Stimulated activated CD4-positive, alpha-beta T cell treated with anti-CD3 and anti-CD28 coated beads, Interleukin-12 subunit alpha, Interleukin-12 subunit beta, amount 100 ng/mL, for 48 hours (primary cell): ENCODE measurements at places on chromosomes 4 and X.

GRCh38 chr4:8201321-8201781 lies 2.3 kb downstream of the SH3TC1 start:
- DNase-seq: no peak

GRCh38 chrX:152942077-152942442 lies 44.2 kb downstream of the ZNF185 start:
- no peak for DNase-seq

DNA sequence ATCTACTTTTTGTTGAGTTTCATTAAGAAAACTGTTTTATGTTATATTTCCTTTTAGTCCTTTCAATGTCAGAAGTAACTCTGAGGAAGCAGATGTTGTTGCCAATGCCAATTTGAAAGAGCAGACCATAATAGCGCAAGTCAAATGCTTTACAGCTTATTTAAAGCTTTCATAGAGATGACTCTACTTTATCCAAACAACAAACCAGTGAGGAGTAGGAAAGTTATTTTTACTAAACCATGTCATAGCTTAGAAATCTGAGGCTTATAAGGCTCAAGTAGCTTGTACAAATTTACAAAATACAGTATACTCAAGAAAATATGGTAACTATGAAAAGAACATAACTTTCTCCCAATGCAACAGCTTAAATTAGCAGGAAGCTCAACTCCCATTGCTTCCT lies 40.1 kb upstream of the SPOCK3 start:
- DNase-seq: no peak

- DNase-seq: no peak
These were observed 14.3 kb upstream of the FAM241A start for GRCh38 chr4:112130906-112131305.

GRCh38 chr4:30642567-30642966 lies 77.6 kb upstream of the PCDH7 start:
- DNase-seq: no peak

DNA sequence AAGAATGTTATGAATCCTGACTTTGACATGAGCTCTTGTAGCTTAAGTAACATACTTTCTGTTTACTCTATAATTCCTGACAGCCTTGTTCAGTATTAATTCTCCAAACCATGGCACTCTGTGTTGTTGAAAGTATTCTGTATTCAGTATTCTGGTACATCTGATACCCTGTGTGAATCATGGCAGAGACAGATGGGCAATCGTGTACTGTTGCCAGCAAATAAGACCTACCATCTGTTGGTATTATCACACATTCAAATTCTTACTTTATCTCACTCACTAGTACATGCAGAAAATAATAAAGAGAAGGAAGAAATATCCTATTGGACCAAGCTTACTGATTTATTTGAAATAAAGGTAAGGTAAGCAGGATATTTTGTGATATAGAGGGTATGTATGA lies 7.9 kb downstream of the MBTPS2 start:
- no peak for DNase-seq

- DNase-seq: no peak
These were observed 153.2 kb upstream of the FRG1 start for GRCh38 chr4:189787216-189788031.

DNA sequence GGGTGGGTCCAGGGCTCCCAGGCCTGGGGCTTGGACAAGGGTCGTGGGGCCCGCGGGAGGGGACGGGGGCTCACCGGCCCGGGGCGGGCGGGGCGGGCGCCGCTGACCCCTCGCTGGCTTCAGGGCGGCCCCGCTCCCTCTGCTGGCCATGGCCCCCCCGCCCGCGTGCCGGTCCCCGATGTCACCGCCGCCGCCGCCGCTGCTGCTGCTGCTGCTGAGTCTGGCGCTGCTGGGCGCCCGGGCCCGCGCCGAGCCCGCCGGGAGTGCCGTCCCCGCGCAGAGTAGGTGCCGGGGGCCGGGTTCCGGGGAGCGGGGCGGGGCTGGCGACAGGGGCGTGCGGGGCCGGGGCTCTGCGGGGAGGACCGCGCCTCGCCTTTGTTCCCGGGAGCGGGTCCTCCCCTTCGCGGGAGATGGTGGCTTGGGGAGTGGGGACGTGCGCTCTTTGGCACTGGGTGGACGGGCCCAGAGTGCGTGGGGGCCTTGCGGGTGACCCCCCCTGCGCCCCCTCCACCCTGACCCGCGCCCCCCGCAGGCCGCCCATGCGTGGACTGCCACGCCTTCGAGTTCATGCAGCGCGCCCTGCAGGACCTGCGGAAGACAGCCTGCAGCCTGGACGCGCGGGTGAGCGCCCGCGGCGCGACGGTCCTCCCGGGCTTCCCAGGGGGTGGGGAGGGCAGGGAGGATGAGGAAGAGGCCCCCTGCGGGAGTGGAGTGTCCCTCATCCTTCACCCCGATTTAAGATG lies 16.8 kb upstream of the NAT8L start:
- DNase-seq: no peak

- no peak for DNase-seq
These were observed 105.9 kb upstream of the ADRA2C start for GRCh38 chr4:3660086-3660927.

- no peak for DNase-seq
These were observed 127.9 kb downstream of the CHRDL1 start for GRCh38 chrX:110667706-110668105.

- no peak for DNase-seq
These were observed 23.7 kb upstream of the TENM3 start for GRCh38 chr4:182219411-182220056.

GRCh38 chrX:38638952-38639529 lies 77.7 kb downstream of the TSPAN7 start:
- no peak for DNase-seq

DNA sequence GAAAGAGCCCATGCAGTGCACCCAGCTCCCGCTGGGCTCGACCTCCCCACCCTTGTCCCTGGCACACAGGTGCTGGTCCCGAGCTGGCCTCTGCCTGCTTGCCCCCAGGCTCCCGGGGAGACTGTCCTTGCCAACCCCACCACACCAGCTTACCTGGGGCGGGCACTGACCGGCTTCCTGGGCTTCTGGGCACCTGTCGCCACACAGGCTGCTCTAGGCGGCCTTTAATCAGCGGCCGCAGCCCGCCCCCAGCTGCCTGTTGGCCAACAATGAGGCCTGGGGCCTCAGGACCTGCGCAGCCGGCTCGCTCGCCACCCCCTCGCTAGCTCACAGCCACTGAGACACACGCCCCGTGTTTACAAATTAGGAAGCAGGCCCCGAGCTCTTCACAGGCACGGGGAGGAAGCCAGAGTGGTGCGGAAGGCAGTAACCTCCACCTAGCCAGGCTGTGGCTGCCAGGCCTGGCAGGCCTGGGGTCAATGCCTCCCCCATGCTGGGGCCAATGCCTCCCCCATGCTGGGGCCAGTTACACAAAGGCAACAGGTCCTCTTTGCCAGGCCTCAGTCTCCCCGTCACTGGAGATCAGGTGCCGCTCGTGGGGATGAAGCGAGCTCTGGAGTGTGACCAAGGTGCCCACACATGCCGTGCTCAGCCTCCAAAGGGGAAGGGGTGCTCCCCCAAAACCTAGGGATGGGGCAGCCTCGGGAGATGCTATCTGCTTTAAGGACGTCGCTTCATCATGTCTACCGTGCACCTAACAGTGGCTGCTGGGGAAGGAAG lies at the start of gene TREX2:
Gene TREX2 (minus strand): TSS at position 201 of the 780 bp plus-strand sequence. CDS start 626 bp downstream, outside the sequence.
- DNase-seq: no peak

- DNase-seq: no peak
These were observed 561.2 kb upstream of the DIPK2B start for GRCh38 chrX:45761920-45762319.

DNA sequence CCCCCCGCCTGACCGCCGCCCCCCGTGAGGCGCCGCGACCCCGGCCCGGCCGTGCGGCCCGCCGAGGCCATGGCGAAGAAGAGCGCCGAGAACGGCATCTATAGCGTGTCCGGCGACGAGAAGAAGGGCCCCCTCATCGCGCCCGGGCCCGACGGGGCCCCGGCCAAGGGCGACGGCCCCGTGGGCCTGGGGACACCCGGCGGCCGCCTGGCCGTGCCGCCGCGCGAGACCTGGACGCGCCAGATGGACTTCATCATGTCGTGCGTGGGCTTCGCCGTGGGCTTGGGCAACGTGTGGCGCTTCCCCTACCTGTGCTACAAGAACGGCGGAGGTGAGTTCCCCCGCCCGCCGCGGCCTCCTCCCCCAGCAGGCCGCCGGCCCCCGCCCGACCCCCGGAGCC lies 780 bp downstream of the SLC6A8 start:
- no peak for DNase-seq

DNA sequence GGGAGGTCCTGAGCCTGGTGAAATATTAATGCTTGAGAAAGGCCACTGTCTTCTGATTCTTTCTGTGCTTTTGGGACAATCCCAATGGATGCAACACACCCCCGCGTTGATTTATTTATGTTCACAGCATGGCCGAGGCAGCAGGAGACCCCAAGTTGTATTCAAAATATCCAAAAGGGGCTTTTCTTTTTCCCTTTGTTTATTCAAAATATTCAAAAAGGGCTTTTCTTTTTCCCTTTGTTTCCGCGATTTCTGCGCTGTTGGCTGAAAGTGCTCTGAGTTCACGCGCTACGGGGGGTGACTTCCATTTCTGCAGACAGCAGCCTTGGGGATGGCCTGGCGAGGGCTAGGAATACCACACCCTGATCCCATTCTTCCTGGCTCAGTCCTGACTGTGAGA lies 59.5 kb upstream of the PPP2R3B start:
- DNase-seq: no peak

DNA sequence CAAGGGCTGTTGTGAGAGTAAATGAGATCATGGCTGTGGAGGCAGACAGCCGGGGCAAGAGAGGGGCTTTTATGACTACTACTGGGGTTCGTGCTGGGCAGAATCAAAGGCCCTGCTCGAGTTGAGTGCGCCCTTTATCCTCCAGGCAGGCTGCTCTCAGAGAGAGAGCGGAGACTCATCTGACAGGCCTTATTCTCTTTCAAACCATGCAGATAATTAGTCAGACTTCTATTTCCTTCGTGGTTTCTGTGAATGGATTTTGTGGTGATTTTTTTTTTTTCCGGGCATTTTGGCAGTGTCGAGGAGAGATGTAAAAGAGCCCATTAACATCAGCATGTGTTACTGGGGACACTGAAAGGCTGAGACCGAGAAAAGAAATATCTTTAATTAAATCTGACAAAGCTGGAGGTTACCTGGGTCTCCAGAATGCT lies 73.6 kb downstream of the MED28 start:
- DNase-seq: no peak

GRCh38 chr4:108107101-108107500 lies 61.6 kb downstream of the LEF1 start:
- no peak for DNase-seq

DNA sequence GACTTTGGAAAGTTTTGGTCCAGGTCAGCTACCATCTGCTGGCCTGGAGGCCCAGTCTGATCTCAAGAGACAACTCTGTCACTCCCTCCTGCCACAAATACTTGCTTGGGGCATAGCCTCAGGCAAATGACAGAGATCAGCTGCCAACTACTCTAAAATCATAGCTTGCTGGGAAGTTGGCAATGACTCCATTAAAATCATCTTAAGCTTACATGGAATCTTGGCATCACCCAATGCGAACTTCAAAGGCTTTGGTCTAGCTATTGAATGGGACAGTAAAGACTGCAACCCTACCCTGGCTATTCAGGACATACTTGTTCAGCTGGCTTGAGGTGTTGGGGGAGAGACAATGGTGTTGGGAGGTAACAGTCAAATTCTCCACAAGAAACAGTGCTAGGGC lies 7.0 kb upstream of the USO1 start:
- DNase-seq: no peak

DNA sequence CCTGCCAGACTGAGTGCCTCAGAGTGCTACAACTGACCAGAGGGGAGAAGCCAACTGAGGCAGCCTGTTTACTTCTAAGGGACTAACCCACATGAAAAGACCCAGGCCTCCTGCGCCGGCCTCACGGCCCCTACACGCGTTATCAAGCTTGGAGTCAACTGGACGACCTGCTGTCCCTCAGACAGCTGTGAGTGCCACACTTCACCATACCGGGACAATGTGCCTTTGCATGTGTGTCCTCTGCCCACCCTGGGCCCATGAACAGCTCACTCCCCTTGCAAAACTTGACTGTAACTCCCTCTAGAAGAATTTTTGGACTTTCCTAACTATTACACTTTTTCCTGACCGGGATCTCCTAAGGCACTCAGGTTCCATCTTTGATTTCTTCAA lies 1.8 kb downstream of the NOP14 start:
- DNase-seq: no peak

- DNase-seq: no peak
These were observed 5.4 kb downstream of the RAB28 start for GRCh38 chr4:13478707-13479106.

GRCh38 chr4:138348055-138348454 lies 105.9 kb upstream of the SLC7A11 start:
- DNase-seq: no peak

DNA sequence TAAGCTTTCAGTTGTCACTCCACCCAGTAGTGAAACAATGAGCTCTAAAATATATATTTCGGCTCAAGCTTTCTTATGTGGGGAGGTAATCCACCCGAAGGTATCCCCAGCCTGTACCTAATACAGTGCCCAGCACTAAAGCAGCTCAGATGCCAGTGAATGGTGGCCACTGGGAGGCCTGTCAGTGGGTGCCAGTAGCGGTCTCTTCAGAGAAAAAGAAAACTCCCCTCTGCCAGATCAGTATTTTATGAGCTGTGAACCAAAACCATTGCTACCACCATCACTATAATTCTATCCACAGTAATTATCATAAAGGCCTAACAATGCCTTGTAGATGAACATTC lies 835 bp upstream of the NFKB1 start:
- no peak for DNase-seq

- DNase-seq: no peak
These were observed 937.8 kb downstream of the PCDH7 start for GRCh38 chr4:31657859-31658570.

DNA sequence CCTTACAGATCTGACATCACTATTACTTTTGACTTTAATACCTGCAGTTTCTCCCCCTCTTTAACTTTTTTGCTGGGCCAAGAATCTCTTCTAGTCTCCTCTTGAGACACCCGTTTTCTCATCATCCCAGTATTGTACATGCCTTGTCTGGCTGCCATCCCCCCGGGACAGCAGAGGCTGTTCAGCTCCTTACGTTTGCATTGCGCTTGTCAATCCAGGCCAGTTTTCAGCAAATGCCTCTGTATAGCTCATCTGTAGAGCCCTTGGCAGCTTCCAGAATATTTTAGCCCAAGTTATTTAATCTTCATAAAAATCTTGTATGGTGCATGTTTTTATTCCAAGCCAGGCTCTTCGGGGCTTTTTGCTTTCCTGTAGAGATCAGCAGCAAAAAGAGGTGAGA lies 22.3 kb upstream of the HOPX start:
- DNase-seq: no peak

- no peak for DNase-seq
These were observed 25.9 kb downstream of the HOPX start for GRCh38 chr4:56655209-56655626.
